ENCODE measurements at places on chromosomes 12 and 14.

GRCh38 chr12:56877195-56878009 lies 56.8 kb downstream of the SDR9C7 start:
- DNase-seq, result peak; percentile 58

DNA sequence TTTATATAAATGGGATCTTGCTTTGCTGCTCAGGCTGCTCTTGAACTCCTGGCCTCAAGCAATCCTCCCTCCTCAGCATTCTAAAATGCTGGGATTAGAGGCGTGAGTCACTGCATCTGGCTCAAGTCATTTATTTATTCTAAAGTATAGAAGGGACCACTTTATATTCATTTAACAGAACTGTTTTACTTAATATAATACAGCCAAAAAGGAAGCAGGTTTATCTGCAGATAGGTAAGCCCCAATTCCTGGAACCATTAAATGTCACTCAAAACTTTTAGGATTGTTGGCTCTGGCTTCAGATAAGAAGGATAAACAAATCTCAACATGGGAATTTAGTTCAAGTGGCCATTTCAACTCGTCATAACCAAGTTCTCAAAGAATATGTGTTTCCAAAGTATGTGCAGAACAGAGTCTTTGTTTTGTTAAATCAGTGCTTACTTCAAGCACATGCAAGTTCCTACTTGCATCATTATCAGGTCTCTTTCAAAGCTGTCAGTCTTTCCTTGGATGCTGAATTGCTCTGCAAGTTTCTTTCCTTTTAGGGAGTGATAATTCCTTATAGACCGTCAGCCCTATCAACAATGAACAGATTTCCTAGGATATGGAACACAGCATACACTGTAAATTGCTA lies 60.4 kb downstream of the KITLG start:
- DNase-seq, result no peak

- DNase-seq, result peak; percentile 34
Measured at GRCh38 chr14:92121207-92121669, 268 bp downstream of the NDUFB1 start.

GRCh38 chr12:69519871-69520270 lies 49.7 kb downstream of the FRS2 start:
- no peak for DNase-seq

- no peak for DNase-seq
Measured at GRCh38 chr14:93926245-93926872, 785 bp upstream of the FAM181A start.

- peak; percentile 35 for DNase-seq
Measured at GRCh38 chr12:88063375-88063774, 34.2 kb upstream of the C12orf50 start.
